ENCODE measurements at places on chromosomes 4 and X.
A peak's percentile ranks its signal among the peaks of the same experiment; 100 is the strongest.

GRCh38 chrX:27883468-27884092 is 75.8 kb downstream of the MAGEB10 start:
- no peak for DNase-seq

- DNase-seq, result no peak
Measured at GRCh38 chr4:84385203-84385602, 113.9 kb downstream of the NKX6-1 start.

DNA sequence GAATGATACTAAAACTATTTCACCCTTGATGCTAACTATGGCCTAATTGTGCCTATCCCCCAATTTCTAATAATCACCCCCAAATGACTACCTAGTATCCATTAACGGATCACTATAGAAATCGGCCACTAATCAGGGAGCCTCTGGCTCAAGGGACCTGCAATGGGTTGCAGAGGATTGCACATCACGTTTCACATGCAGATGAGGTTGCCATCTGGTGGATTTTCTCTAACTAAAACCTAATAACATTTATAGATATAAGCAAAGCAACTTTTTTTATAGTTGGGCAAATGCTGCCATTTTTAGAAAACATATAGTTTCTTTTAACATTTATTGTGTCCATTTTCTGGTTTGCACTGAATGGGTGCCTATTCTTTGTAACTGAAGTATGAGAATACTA is 28.3 kb upstream of the ALG13 start:
- no peak for DNase-seq

DNA sequence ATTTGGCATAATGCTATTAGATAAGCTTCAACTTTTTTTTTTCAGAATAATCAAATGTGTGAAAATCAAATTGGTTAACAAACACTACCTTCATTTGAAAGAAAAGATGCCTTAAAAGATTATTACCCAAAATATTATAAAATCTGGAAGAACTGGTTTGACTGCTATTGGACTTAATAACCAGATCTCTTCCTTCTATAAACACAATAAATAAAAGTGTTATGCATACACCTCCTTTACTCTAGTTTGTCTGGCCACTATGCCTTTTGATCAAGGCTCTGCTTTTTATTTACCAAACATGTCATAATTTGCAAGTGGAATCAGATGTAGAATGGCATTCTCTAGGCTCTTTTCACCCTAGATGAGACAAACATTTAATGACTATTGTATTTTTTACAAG is 897.3 kb upstream of the EPHA5 start:
- DNase-seq, result no peak

- peak; percentile 22 for DNase-seq
Measured at GRCh38 chrX:101290957-101291603, at the start of gene TAF7L. TSS of gene TAF7L (minus strand) at chrX:101291334. CDS start at chrX:101287543, 3,791 bp downstream.

GRCh38 chrX:103275947-103276567 is 493 bp downstream of the TCEAL5 start:
- DNase-seq, result no peak

GRCh38 chrX:136762820-136763452 is 17.8 kb downstream of the ARHGEF6 start:
- no peak for DNase-seq

- no peak for DNase-seq
Measured at GRCh38 chr4:151489462-151490203, 80.7 kb downstream of the FHIP1A start.

- DNase-seq, result peak; percentile 63
Measured at GRCh38 chr4:112938461-112939058, 110.9 kb upstream of the ANK2 start.

GRCh38 chr4:61293707-61294400 is 93.7 kb downstream of the ADGRL3 start:
- DNase-seq, result no peak
